ENCODE measurements at places on chromosomes 4 and X.

- no peak for DNase-seq
Observed at GRCh38 chrX:72208126-72208800, 26.7 kb downstream of the PIN4 start.

GRCh38 chr4:183797445-183798300, 107.4 kb upstream of the STOX2 start:
- peak; percentile 56 for DNase-seq

GRCh38 chr4:106795326-106795725, 240.8 kb downstream of the DKK2 start:
- no peak for DNase-seq

DNA sequence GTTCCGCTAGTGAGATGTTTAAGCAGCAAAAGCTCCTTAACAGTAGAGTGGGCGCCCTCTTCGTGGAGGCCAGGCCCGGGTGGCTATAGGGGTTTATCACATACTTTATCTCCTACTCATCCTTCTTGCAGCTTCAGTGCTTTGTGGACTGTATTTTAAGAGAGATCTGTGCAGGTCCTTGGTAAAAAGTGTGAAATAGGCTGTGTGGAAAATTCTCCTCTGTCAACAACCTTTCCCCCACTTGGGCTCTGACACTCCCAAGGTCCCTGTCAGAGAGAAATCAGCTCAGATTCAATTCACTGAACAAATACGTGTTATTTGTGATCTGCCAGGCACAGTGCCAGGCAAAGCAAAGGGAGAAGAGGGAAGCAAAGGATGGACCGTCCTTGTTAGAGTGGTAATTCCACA, 214.3 kb upstream of the PPARGC1A start:
- no peak for DNase-seq

GRCh38 chrX:30283456-30284200, 25.6 kb downstream of the NR0B1 start:
- no peak for DNase-seq

DNA sequence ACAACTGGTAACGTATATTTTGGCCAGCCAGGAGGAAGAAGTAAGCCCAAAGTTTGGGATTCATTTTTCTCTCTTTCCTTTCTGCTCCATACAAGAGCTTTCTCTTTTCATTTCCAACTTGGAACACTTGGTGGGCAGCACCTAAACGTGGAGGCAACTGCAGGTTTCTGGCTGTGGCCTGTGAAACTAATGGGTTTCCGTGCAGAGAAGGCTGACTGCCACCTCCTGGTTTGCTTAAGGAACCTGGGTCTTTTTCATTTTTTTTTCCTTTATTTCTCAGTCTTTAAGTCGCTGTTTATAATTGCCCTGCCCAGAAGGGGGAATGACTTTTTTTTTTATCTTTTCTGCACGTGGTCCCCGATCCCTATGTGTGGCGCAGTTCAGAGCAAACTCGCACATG, 15.4 kb downstream of the ZNF718 start:
- DNase-seq, result no peak

- no peak for DNase-seq
Observed at GRCh38 chrX:119688911-119689321, 4.1 kb downstream of the SEPTIN6 start.

GRCh38 chr4:149825336-149825735, 9.7 kb upstream of the IQCM start:
- no peak for DNase-seq

DNA sequence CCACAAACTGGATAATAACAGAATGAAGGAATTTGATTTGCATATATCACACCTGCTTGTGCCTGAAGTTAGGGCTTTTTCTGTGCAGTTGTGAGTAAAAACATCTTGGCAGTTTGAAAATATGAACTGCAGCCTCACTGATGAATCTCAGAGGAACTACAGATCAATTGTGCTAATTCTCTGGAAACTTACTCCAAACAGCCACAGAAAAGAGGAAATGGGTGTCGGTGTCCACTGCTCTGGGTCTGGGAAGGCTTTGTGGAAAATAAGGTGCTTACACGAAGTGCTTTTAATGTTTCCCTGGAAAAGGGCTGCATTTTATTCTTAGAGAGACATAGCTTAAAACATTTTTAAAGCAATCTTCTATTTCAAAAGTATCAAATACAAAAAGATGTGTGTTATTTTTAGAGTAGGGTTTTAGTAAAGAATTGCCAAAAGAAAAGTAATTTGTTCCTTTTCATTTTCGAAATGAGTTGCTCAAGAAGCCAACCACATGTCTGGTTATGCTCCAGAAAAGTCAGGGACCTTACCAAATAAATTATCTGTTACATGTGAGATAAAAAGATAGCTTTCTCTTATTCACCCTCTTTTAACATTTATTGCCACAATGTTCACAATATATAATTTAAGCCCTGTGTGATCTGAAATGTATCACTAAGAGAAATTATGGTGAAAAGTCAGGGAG, 240.1 kb downstream of the FRAS1 start:
- no peak for DNase-seq

GRCh38 chrX:32744921-32745320, 466.4 kb downstream of the DMD start:
- no peak for DNase-seq

- no peak for DNase-seq
Observed at GRCh38 chr4:89469930-89470375, 162.4 kb upstream of the GPRIN3 start.

Measured in femur (tissue), 1 donor.